RPMI8226 (cell line): ENCODE measurements at places on chromosomes 6 and 20.
A peak's percentile ranks its signal among the peaks of the same experiment; 100 is the strongest.

GRCh38 chr20:58277578-58278472 is 31.7 kb upstream of the RAB22A start:
- DNase-seq, result no peak

DNA sequence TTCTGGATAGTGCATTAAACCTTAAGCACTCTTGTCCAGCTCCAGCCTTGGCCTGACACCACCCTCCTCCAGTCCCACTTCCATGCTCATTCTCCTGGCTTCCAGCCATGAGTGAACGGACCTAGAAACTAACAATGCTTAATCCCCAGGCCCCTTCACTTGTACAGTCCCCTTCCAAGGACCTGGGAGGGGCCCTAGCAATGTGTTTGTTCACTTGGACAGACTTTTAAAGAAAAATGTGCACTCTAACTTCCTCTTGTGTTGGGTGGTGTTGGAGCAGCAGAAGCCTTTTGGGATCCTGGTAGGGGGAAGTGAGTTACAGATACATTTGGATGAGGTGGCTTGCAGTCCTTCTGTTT is 48.9 kb upstream of the CCN6 start:
- no peak for DNase-seq

DNA sequence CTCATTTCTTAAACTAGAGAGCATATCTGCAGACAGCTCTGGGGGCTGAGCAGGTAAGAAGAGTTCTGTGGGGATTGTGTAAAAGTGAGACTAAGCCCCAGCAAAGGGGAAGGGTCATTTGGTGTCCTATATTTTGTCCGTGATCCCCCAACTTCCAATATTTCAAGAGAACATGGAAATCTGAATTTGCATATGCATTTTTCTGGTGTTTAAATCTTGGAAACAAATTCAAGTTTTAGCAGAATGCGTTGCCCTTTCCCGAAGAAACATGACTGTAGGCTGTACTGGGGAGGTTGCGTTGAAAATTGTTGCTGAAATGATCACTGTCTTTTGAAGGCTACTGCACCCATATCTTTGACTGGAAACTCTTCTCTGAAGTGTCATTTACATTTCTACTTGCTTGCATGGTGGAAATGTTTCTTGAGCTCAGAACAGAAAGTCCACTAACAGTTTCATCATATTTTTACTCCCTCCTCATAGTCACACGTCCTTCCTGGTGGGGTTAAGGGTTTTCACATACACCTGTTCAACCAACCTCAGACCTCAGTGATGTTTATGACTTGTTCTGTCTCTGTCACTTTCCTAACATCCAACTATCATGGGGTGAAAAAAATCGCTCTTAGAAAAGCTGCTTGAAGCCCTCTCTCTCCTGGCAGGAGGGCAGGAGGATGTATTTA is 140.3 kb downstream of the BCAS1 start:
- peak; percentile 16 for DNase-seq

DNA sequence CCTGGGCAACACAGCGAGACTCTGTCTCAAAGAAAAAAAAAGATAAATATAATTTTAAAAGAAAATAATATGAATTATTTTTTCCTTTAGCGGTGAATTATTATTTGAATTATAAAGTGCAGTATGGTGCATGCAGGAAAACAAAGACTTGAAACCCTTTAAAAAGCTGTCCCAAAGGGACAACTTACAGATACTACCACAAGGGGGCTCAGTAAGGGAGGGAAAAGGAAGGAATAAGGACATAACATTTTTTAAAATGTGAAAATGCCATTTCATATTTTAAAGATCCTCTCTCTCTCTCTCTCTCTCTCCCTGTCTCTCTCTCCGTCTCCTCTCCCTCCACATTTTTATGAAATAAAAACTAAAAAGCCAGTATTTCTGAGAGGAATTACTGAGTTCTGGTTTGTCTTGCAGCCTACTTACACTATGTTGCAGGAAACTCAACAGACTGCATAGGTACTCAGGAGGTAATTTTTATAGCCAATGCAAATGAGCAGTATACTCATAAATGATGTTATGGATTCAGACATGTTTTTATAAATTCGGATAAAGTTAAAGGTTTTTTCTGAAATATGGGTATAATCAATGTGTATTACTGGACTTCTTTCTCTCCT is 455.0 kb upstream of the GJE1 start:
- DNase-seq, result peak; percentile 24

DNA sequence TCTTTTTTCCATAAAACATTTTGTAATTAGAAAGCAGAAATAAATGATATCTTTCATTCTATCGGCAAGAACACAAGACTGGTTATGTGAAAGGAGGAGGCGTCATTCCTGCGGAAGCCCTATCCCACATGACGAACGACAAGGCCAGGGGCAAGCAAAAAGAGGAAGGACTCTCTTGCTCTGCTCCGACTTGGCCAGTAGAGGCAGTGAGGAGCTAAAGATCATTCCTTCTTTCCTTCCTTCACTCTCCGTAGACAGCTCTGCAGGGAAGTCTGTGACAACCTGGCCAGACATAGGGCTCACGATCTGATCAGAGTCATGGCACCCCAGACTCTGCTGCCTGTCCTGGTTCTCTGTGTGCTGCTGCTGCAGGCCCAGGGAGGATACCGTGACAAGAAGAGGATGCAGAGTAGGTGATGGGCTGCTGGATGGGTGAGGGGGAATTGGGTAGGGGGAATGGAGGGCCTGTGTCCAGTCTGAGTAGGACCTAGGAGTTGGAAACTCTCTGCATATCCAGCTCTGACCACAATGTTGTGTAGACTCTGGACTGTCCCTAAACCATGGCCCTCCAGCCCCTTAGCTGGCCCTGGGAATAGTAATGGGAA is at the start of gene WFDC10A:
WFDC10A (plus strand) TSS at position 244 of the 605 bp plus-strand sequence; CDS start at position 319, 75 bp downstream.
- peak; percentile 50 for DNase-seq

- DNase-seq, result peak; percentile 23
These were observed at the start of gene RBPJL for GRCh38 chr20:45306431-45306982. RBPJL (plus strand) TSS chr20:45306840; CDS start chr20:45306923, 83 bp downstream.

DNA sequence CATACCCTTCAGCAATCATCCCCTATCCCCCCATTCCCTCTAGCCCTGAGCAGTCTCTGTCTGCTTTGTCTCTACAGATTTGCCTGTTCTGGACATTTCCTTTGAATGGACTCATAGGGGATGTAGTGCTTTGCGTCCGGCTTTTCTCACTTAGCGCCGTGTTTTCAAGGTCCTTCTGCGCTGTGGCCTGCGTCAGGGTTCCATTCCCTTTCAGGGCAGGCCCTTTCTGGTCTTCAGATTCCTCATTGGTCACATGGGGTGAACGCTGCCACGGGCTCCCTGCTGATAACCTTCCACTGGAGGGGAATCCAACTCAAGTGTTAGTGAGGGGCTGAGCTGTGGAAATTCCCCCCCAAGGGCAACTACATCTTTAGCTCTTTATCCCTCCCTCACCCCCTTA is 36.4 kb upstream of the APCDD1L start:
- no peak for DNase-seq

GRCh38 chr6:71726121-71726520 is 160.2 kb upstream of the RIMS1 start:
- no peak for DNase-seq

GRCh38 chr20:23258747-23259121 is 91.9 kb upstream of the NXT1 start:
- no peak for DNase-seq
